ENCODE measurements at places on chromosomes 6 and 20.

DNA sequence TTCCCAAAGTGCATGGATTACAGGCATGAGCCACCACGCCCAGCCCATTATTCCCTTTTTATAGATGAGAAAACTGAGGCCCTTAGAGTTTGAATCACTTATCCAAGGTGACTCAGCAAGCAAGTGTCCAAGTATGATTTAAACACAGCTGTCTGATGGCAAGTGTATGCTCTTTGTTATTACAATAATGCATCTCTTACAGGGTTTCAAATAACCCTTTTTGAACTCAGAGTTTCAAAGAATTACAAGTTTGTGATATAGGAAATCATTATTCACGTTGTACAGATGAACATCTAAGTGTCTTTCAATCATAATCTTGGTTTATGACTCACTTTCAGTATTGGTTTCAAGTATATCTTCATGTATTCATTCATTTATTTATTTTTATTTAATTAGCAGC lies 63.0 kb downstream of the CD83 start:
- no peak overlapping the region for H3K27ac ChIP-seq
- H3K4me3 ChIP-seq: no peak overlapping the region

DNA sequence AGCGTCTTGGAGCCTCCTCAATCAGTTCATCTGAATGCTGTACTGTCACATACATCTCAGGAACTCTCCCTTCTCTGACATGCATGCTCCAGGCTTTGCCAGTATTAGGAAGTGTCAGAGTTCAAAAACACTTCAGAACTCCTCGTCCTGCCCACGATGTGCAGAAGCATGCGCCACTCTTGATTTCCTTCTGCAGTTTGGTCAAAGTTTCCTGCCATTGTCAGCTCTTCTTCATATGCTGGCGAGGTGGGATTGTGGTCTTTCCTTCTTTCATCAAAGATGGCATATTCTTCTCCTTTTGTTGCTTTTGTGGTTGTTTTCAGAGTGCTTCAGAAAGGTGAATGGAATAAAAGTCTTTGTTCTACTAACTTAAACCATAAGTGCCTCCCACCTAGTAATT lies 21.0 kb downstream of the SLC13A3 start:
- H3K4me3 ChIP-seq: no peak overlapping the region
- peaks cover 12% of the 10 kb centered on the region for H3K36me3 ChIP-seq
- no peaks in the 10 kb centered on the region for H3K4me1 ChIP-seq

DNA sequence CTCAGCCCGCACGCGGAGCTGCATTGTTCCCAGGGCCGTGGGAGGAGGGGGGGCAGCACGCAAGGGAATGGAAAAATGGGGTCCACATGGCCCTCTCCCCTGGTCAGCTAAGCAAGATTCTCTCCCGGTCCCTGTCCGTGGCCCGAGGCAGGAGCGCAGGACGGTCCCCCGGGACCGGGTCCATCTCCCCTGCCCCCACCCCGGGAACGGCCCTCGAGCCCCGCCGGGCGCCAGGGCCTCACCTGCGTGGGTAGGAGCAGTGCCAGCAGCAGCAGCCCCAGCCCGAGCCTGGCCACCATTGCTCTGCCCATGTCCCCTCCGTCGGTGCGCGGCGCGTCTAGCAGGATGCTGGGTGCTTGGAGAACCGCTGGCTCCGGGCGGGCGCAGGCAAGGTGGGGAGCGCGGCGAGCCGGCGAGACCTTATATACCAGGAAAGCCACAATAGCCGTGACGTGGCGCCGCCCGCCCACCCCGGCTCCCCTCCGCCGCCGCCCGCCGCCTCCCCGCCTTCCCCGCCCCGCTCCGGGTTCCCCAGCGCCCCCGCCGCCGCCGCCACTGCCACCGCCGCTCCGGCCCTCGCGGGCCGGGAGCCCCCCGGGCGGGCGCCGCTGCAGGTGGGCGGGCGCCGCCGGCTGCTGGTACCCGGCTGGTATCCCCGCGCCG lies at the start of gene CD24:
CD24 (minus strand) TSS at position 394 of the 663 bp plus-strand sequence; CDS start at position 311, 83 bp downstream.
- H3K4me3 ChIP-seq: peak within 1 kb of the TSS; percentile 97
- peak within 1 kb of the TSS; percentile 96 for H3K27ac ChIP-seq
- H3K4me1 ChIP-seq: peaks cover 23% of the 10 kb centered on the region
- peaks cover 7% of the 10 kb centered on the region for H3K27me3 ChIP-seq
- H3K36me3 ChIP-seq: peaks cover 14% of the 10 kb centered on the region
- DNase-seq: peak; percentile 86

DNA sequence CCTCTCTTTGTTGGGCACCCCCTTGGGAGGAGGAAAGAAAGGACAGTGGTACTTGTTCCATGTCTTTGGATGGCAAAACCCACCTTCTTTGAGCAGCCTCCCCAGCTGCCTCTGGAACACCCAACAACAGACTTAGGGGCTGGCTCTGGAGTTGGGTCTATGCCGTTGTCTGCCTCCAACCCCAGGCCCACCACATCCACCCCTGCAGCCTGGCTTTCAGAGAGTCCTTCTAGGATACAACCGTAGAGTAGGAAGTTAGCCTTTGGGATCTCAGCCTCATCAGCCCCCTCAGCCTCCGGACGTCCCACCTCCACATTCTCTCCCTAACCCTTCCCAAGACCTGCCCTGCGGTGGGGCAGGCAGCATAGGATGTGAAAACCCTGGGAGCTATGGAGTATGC lies 36.4 kb downstream of the FOXP4 start:
- H3K36me3 ChIP-seq: peaks cover 14% of the 10 kb centered on the region
- peak overlapping the region; percentile 4 for H3K27ac ChIP-seq
- H3K4me3 ChIP-seq: no peak overlapping the region
- H3K27me3 ChIP-seq: no peaks in the 10 kb centered on the region
- DNase-seq: no peak

GRCh38 chr6:121055572-121056163 lies 278.6 kb downstream of the TBC1D32 start:
- no peak overlapping the region for H3K27ac ChIP-seq
- DNase-seq: no peak
- H3K4me1 ChIP-seq: peaks cover 11% of the 10 kb centered on the region
- H3K4me3 ChIP-seq: no peak overlapping the region

DNA sequence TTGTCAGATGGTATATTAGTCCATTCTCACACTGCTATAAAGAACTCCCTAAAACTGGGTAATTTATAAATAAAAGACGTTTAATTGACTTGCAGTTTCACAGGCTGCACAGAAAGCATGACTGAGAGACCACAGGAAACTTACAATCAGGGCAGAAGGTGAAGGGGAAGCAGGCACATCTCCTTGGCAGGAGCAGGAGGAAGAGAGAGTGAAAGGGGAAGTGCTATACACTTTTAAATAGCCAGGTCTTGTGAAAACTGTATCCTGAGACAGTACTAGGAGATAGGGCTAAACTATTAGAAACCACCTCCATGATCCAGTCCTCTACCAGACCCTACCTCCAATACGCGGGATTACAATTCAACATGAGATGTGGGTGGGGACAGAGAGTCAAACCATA lies 193.9 kb upstream of the KCNG1 start:
- no peak overlapping the region for H3K4me3 ChIP-seq
- peaks cover 24% of the 10 kb centered on the region for H3K4me1 ChIP-seq
- no peak overlapping the region for H3K27ac ChIP-seq

GRCh38 chr20:41348430-41349172 lies 8.0 kb downstream of the LPIN3 start:
- no peak overlapping the region for H3K27ac ChIP-seq
- DNase-seq: no peak
- no peaks in the 10 kb centered on the region for H3K27me3 ChIP-seq
- no peaks in the 10 kb centered on the region for H3K36me3 ChIP-seq
- no peaks in the 10 kb centered on the region for H3K4me1 ChIP-seq
- no peak overlapping the region for H3K4me3 ChIP-seq

DNA sequence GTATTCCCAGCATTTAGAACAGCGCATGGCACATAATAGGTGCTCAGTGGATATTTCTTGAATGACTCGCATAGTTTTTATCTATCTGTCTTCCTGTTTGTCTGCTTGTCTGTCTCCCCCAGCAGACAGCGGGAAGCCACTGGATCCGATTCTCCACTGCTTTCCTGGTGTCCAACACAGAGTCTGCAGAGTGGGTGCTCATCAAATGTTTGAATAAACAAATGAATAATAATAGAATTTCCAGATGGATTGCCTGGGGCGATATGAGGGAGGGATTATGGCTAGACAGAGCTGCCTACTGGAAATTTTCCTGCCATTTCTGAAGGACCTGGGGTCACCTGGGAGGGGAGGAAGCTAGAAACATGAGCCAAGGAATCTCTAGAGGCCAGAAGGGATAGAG lies 18.9 kb downstream of the CDH22 start:
- no peak for DNase-seq
- no peak overlapping the region for H3K27ac ChIP-seq
- peaks cover 23% of the 10 kb centered on the region for H3K27me3 ChIP-seq

DNA sequence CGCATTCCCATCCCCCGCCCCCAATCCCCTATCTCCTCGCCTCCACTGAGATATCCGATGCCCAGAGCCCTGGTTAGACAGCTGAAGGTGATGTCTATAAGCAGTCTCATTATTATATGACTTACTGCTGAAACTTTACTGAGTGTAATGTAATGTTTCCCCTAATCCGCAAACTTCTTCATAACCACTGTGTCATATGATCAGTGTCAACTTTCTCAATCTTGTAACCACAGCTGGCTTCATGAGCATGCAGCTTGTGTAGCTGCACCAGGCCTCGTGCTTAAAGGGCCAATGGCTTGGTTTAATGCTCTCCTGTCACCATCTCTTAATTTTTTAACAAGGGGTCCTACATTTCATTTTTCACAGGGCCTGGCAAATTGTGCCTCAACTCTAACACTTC lies 8.1 kb downstream of the ASIP start:
- no peak for DNase-seq
- H3K4me1 ChIP-seq: peaks cover 11% of the 10 kb centered on the region
- H3K27ac ChIP-seq: no peak overlapping the region

- H3K36me3 ChIP-seq: no peaks in the 10 kb centered on the region
- H3K4me1 ChIP-seq: peaks cover 12% of the 10 kb centered on the region
- H3K27me3 ChIP-seq: no peaks in the 10 kb centered on the region
- DNase-seq: no peak
- H3K4me3 ChIP-seq: no peak overlapping the region
Observed at GRCh38 chr6:142830807-142831206, 114.2 kb downstream of the HIVEP2 start.

- H3K4me3 ChIP-seq: no peak overlapping the region
- H3K27me3 ChIP-seq: peaks cover 6% of the 10 kb centered on the region
- no peak overlapping the region for H3K27ac ChIP-seq
- no peak for DNase-seq
- H3K4me1 ChIP-seq: no peaks in the 10 kb centered on the region
Observed at GRCh38 chr20:39916236-39916765, 772.7 kb downstream of the MAFB start.

DNA sequence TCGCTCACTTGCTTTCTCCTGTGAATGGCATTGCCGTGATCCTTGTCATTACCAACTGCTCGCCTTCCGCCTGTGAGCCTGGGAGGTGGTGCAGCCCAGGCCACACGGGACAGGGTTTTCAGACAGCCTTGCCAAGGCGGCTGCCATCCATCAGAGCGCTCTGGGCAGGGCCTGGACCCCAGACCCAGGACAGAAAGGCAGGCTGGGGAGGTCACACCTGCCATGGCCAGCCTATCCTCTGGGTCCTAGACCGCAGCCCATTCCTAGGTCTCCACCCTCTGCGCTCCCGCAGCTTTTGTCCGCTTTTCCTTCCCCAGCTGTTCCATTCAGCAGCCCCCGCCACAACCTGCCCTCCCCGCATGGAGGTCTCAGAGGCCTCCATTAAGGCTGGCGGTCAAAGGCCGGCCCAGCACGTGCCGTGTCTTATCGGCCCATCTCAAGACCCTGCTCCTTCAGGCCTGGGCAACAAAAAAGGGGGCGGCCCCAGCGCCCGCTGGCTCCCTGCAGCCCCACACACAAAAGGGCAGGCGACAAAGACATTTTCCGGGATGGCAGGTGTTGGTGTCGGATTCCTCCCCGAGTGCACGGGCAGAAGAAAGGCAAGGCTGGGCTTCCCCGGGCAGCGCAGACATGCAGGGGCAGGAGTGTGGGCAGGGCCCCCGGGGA lies 28.1 kb downstream of the INSM1 start:
- peaks cover 6% of the 10 kb centered on the region for H3K36me3 ChIP-seq
- H3K4me1 ChIP-seq: no peaks in the 10 kb centered on the region
- H3K4me3 ChIP-seq: no peak overlapping the region
- no peak for DNase-seq

GRCh38 chr6:17415321-17415720 lies 21.9 kb downstream of the CAP2 start:
- no peak overlapping the region for H3K27ac ChIP-seq
- peaks cover 2% of the 10 kb centered on the region for H3K36me3 ChIP-seq
- H3K4me3 ChIP-seq: no peak overlapping the region
- no peaks in the 10 kb centered on the region for H3K27me3 ChIP-seq
- no peak for DNase-seq

GRCh38 chr6:3337521-3338350 lies 79.0 kb downstream of the PSMG4 start:
- H3K27ac ChIP-seq: peak overlapping the region; percentile 45
- H3K4me1 ChIP-seq: peaks cover 55% of the 10 kb centered on the region
- DNase-seq: no peak
- H3K27me3 ChIP-seq: no peaks in the 10 kb centered on the region
- no peak overlapping the region for H3K4me3 ChIP-seq

- no peak for DNase-seq
- peak overlapping the region; percentile 4 for H3K4me3 ChIP-seq
- peak overlapping the region; percentile 70 for H3K27ac ChIP-seq
- no peaks in the 10 kb centered on the region for H3K27me3 ChIP-seq
Observed at GRCh38 chr6:142842418-142843261, 102.3 kb downstream of the HIVEP2 start.

GRCh38 chr20:23003881-23004460 lies 31.1 kb upstream of the SSTR4 start:
- no peak overlapping the region for H3K27ac ChIP-seq
- H3K4me3 ChIP-seq: no peak overlapping the region
- no peak for DNase-seq
- H3K36me3 ChIP-seq: no peaks in the 10 kb centered on the region

- H3K27ac ChIP-seq: no peak overlapping the region
- DNase-seq: no peak
- no peaks in the 10 kb centered on the region for H3K27me3 ChIP-seq
- H3K4me1 ChIP-seq: no peaks in the 10 kb centered on the region
- no peak overlapping the region for H3K4me3 ChIP-seq
- H3K36me3 ChIP-seq: peaks cover 29% of the 10 kb centered on the region
Observed at GRCh38 chr6:106586815-106587415, 42.4 kb downstream of the RTN4IP1 start.

- no peak overlapping the region for H3K4me3 ChIP-seq
- no peak overlapping the region for H3K27ac ChIP-seq
- no peaks in the 10 kb centered on the region for H3K27me3 ChIP-seq
- H3K4me1 ChIP-seq: no peaks in the 10 kb centered on the region
- H3K36me3 ChIP-seq: no peaks in the 10 kb centered on the region
- no peak for DNase-seq
Observed at GRCh38 chr6:128648022-128648598, 127.7 kb upstream of the PTPRK start.
